ENCODE measurements at places on chromosomes 16 and 17.

- no peak for DNase-seq
Measured at GRCh38 chr17:78855561-78856165, 15.0 kb upstream of the USP36 start.

DNA sequence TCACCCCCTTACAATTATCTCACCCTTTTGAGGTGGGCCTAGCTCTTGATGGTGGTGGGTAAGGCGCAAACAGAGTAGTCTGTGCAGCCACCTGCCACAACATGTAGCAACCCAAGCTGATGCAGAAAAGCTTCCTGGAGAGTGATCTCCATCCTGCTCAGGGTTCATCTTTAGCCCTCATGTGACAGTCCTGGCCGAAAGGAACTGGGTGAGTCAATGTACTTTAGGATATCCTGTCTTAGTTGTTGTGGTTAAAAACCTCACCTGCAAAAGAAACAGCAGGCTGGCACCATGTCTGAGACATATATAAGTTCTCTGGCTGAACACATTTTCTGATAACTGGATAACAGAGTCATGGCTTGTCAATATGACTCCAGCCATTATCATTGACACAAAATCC, 183.5 kb upstream of the CPHXL start:
- DNase-seq: no peak

GRCh38 chr17:81612172-81612970, 24.5 kb downstream of the NPLOC4 start:
- no peak for DNase-seq

- no peak for DNase-seq
Measured at GRCh38 chr16:66751992-66752322, 548 bp upstream of the DYNC1LI2 start.

DNA sequence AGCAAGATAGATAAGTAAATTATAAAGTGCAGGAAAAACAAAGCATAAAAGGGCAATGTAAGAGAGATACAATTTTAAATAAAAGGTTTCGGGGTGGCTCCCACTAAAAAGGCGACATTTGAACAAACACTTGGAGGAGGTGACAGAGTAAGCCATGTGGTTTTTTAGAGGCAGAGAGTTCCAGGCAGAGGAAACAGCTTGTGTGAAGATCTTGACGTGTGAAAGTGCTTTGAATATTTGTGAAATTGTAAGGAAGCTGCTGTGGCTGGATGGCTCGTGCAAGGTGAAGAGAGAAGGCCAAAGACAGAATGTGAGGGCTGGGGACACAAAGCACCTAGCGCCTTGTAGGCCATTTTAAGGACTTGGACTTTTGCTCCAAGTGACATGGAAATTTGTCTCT, 28.6 kb upstream of the HYDIN start:
- no peak for DNase-seq

GRCh38 chr16:88901718-88902337, 35.4 kb upstream of the PABPN1L start:
- DNase-seq: no peak
